T-helper 2 cell treated with Interferon-gamma antibody and Interleukin-4, amounts not matched to agents 5 μg/mL and 100 μg/mL, for 36 hours (primary cell): ENCODE measurements at places on chromosomes 13 and 19.

GRCh38 chr13:44040818-44041100 is 161.1 kb downstream of the LACC1 start:
- H3K36me3 ChIP-seq: no peaks in the 10 kb centered on the region
- DNase-seq: no peak
- no peak overlapping the region for H3K27ac ChIP-seq
- H3K4me3 ChIP-seq: no peak overlapping the region

GRCh38 chr19:41253660-41254059 is 10.5 kb upstream of the HNRNPUL1 start:
- peaks cover 10% of the 10 kb centered on the region for H3K27me3 ChIP-seq
- H3K4me3 ChIP-seq: no peak overlapping the region
- H3K4me1 ChIP-seq: no peaks in the 10 kb centered on the region

DNA sequence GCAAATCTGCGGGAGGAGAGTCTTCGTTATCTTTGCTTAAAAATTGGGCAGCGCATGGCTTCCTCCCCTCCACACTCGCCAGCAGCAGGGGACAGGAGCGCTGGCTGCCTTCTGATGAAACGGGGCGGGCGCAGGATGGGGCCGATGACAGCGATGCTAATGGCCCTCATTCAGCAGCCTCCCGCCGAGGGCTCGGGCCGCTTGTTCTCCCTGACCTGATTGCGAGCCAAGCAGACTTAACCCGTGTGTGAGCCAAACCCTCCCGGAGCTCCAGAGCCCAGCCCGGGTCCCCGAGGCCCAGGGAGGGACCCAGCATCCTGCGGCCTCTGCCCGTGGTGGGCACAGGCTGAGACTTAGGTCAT is 90.3 kb downstream of the KDM4B start:
- H3K4me3 ChIP-seq: no peak overlapping the region
- H3K36me3 ChIP-seq: peaks cover 37% of the 10 kb centered on the region
- H3K4me1 ChIP-seq: no peaks in the 10 kb centered on the region
- no peaks in the 10 kb centered on the region for H3K27me3 ChIP-seq
- DNase-seq: no peak
- H3K27ac ChIP-seq: no peak overlapping the region

DNA sequence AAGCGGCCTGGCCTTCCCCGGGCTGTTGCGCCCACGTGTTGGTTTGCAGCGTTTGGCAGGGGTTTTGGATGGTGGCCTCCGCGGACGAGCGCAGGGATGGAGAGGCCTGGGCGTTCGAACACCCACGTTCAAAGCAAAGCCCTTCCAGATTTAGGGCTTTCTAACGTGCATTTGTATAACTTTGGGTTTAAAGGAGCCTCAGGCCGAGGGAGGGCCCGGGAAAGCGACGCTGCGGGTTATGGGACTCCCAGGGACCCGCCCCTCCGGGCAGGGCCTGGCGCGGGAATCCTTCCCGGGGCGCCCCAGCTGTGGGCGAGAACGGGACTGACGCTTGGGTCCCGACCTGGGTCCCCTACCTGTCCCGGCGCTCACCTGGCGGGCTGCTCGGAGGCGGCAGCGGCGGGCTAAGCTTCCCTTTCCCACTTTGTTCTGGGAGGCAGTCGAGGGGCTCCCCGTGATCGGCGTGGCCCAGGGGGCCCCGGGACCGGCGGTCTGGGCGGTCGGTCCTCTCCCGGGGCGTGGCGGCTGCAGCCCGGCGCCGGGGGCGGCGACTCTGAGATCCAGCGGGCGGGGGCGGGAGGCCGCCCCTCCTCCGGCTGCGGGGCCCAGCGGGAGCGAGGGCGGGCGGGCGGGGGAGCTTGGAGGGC is at the start of gene FBXO17:
FBXO17 (minus strand) TSS at position 529 of the 647 bp plus-strand sequence. CDS start 25,423 bp downstream, outside the sequence.
- peaks cover under 1% of the 10 kb centered on the region for H3K36me3 ChIP-seq
- peaks cover 25% of the 10 kb centered on the region for H3K27me3 ChIP-seq
- DNase-seq: no peak
- H3K4me3 ChIP-seq: peak within 1 kb of the TSS; percentile 56
- no peak within 1 kb of the TSS for H3K27ac ChIP-seq

GRCh38 chr13:73293913-73294523 is 235.2 kb downstream of the KLF5 start:
- DNase-seq: no peak
- no peaks in the 10 kb centered on the region for H3K4me1 ChIP-seq
- no peak overlapping the region for H3K27ac ChIP-seq
- H3K27me3 ChIP-seq: peaks cover 36% of the 10 kb centered on the region
- H3K4me3 ChIP-seq: no peak overlapping the region

GRCh38 chr19:57110592-57111328 is 9.0 kb upstream of the USP29 start:
- H3K27ac ChIP-seq: no peak overlapping the region
- H3K4me3 ChIP-seq: no peak overlapping the region

DNA sequence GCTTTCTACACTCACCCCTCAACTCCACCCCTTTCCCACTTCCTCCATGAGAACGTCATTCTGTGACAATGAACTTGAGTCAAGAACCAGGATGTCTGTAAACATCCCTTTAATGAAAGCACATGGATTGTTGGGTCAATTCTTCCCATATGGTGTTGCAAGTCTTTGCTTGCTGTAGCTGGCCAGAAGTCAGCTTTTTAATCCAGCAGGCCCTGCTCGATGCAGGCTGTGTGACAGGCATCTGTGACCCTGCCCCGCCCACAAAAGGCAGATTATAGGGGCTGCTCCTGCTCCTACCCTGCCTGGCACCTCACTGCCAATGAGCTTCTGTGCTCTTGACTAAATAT is 78.0 kb downstream of the STARD13 start:
- peaks cover 2% of the 10 kb centered on the region for H3K27me3 ChIP-seq
- peaks cover 33% of the 10 kb centered on the region for H3K4me1 ChIP-seq
- H3K36me3 ChIP-seq: no peaks in the 10 kb centered on the region

DNA sequence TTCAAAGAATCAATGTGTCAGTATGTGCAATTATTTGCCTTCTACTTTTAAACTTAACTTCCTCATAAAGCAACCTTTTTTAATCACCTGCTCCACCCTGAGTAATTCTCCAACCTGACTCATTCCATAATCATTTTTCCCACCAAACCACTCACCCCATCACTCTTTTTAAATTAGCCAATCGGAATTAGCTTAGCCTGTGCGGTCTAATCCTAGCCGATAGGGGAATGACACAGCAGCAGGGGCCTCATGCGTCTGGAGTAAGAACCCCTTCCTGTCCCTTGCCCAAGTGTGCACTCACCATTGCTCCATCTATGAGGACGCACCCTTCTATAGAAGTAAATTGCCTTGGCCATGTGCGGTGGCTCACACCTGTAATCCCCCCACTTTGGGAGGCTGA is 27.4 kb upstream of the ZNF83 start:
- no peak for DNase-seq
- no peaks in the 10 kb centered on the region for H3K4me1 ChIP-seq
- H3K27me3 ChIP-seq: no peaks in the 10 kb centered on the region
- H3K27ac ChIP-seq: no peak overlapping the region
- no peak overlapping the region for H3K4me3 ChIP-seq

DNA sequence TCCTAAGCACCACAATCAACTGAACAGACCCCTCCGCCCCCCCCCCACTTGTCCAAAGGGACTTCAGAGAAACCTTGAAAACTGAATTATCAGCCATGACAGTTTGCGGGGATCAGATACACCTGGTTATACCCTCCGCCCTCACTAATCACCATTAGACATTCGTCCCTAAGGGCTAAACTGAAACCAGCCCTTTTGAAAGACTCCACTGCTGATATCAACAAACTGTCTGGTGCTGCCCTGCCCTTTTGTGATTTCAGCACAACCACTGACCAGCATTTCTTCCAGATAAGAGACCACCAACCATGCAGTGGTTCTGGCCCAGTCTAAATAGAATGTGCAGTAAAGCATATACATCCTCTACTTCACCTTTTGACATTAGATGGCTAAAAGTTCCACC is 1422.9 kb downstream of the EFNB2 start:
- no peak overlapping the region for H3K4me3 ChIP-seq
- H3K36me3 ChIP-seq: no peaks in the 10 kb centered on the region
- no peak for DNase-seq
- H3K27me3 ChIP-seq: no peaks in the 10 kb centered on the region
